Left renal pelvis (tissue), 4 donors: ENCODE measurements at places on chromosomes 11 and 22. TPM values are rescaled to one million over a fixed set of nuclear protein-coding genes. Genes with fewer than 3 reads are reported as not detected.

DNA sequence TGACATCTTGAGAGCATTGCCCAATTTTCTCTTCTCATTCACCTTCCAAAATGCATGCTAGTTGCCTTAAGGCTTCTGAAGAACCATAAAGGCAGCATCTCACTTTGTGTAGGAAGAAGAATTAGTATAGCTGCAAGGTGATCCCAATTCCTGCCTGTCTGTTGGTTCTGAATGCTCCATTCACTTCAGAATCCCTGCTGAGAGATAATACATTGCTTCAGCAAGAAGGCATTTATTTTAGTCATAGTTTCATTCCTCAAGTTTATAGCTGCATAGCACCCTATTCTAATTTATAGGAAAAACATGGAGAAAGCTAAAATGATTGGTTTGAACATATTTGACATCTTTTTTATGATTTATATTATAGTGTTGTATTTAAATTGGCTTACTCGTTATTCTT, 181.3 kb downstream of the METTL15 start:
- DNase-seq, result no peak

MS4A3 gene
- 0.71 TPM for polyA plus RNA-seq

C11orf16 gene
- 0.25 TPM for polyA plus RNA-seq

BTBD18 gene
- 0.06 TPM for polyA plus RNA-seq
